ENCODE measurements at places on chromosomes 1 and 21.

DNA sequence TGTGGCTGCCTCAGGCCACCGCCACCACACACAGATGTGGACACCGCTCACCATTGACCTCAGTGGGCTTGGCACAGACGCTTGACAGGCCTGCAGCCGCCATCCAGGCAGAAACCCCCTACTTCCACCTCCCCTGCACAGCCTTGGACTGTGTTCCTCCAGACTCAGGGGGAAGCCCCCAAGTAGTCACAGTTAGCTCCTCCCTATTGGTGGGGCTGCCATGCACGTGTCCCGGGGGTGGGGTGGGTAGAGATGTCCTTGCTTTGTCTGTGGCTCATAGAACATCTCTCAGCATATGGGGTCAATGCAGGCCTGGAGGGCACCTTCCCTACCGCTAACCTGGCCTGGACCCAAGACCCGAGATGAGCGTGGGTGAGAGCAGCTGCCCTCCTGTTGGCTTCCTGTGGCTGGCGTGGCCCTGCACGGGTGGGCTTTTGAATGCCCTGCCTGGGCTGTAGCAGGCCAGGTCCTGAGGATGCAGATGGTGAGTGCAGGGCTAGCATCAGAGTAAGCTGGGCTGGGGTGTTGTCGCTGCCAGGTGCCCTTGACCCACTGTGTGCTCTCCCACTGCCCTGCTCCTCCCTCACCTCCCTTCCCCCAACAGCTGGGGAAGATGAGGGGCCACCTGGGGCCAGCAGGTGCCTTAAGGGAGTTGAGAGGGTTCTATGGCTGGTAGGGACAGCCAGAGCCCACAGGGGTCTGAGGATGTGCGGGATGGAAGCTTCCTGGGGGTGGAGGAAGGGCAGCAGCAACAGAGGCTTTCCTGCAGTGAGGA is 6.2 kb downstream of the CROCC start:
- DNase-seq: no peak

DNA sequence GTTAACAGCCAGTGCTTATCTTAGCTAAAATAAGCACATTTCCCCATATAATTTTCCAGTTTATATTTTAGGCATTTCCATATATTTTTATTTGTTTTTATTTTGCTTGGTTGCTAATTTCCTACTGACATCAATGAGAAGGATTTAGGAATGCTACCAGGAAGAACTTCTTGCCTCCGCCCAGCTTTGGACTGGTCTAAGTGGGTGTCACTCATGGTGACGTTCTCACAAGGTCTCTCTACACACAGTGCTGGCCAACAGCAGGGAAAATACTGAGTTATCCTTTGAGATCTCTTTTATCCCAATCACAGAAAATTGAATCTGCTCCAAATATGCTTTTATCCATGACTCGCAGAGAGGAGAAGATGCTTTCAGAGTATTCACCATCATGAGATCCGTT is 13.2 kb downstream of the MX1 start:
- DNase-seq: no peak

DNA sequence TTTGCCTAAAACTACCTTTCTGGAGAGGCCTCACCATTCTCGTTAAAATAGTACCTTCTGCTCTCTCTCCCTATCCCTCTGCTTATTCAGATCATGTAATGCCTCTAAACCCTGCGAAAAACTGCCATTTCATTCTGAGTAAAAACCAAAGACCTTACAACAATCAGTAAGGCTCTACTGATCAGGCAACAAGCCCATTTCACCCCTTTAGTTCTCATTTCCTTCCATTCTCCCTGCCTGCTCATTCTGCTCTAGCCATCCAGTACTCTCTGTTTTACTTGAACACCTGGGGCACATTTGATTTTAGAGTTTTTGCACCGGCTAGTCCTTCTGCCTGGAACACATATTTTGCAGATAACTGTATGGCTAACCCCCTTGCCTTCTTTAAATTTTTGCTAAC is 187.8 kb downstream of the COQ8A start:
- no peak for DNase-seq

GRCh38 chr1:226643177-226643576 is 94.6 kb downstream of the STUM start:
- DNase-seq: no peak

DNA sequence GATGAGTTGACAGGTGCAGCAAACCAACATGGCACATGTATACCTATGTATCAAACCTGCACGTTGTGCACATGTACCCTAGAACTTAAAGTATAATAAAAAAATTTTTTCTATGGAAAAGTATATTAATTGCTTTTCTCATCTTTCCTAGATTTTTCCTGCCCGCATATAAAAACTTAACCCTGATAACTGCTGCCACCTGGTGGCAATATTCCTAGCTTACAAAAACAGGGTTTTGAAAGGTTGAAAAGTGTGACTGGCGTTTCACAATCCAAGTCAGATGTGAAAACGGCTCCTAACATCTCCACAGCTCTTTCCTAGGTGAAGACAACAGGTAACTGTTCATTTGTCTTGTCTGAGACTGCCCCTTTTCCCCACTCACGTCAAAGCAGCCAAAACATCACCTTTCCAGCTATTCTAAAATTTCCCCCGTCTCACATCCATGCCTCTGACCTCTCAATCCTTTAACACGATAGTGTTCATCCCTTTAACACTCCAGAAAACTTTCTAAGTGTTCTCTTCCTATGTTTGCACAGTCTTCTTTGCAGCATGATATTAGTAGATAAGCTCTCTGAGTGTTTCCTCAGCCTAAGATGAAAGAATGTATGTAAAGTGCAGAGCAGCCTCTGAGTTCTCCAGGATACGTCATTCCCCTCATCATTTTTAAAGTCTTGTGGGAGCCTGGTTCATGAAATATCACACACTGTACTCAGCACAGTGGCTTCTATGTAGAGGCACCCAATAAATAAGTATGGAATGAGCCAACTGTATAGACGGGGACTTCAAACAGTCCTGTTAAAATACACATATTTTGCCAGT is 27.5 kb downstream of the OVGP1 start:
- DNase-seq: peak; percentile 61

GRCh38 chr1:151294742-151295462 is 12.8 kb downstream of the ZNF687 start:
- no peak for DNase-seq

- no peak for DNase-seq
Measured at GRCh38 chr1:2313651-2314261, 77.6 kb downstream of the MORN1 start.

DNA sequence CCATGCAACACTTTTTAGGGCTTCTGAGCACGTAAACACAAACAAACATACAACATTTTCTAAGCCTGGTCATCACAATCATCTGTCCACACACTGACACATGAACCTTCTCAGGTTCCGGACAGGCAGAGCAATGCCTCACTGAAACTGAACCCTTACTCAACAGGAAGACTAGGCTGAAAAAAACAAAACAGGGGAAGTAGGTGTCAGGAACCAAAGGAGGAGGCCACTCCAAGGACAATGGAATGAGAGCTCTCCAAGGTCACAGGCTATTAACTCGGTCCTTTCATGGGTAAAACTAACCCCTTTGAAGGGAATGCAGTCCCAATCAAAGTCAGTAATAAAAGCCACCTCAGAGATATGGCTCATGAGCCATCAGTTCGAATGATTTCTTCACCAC is 76.6 kb downstream of the FAM78B start:
- no peak for DNase-seq

- peak; percentile 54 for DNase-seq
Measured at GRCh38 chr1:7366286-7366954, 404.7 kb upstream of the VAMP3 start.

DNA sequence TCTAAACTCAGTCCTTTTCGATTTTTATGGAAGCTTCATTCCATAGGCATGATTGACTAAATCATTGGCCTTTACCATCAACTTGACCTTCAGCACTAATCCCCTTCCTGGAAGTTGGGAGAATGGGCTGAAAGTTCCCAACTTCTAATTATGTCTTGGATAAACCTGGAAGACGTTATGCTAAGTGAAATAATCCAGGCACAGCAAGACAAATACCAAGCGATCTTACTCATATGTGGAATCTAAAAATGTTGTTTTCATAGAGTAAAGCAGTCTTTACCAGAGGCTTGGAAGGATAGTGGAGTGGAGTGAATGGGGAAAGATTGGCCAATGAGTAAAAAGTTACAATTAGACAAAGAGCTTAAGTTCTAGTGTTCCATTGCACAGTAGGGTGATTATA is 1453.2 kb downstream of the PLA2G4A start:
- DNase-seq: no peak

GRCh38 chr1:202589190-202589930 is 120.9 kb downstream of the SYT2 start:
- DNase-seq: peak; percentile 33

DNA sequence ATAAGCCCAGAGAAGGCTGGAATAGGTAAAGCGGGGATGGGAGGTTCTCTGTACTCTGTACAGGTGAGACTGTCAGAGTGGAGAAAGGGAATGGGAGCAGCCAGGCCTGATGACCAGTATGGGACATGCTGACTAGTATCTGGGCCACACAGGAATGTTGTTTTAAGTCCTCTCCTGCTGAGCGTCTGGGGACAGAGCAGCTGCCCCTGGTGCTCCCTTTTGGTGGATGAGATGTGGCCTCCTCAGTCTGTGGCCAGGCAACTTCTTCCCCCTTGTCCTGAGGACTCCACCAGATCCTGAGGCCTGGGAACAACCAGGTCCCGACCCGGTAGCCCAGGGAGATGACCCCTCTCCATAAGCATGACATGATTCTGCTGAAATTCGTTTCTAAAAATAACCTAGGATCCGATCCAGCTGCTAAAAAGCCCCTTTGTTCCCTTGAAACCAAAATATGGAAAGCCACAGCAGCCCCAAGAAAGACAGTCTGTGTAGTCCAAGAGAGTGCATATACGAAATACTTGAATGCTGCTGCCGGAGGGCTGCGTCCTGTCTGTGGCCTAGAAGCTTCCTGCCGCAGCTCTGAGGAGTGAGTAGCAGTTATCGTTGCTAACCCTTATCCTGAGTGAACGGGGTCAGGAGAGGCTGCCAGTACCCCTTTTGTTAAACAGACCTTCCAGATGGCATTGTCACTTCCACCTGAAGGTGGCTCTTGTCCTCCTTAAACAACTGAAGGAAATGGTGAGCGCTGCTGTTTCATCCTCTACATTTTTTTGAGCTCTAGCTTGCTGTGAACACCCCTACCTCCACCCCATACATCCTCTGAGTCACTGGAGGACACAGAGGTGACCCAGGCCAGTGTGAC is 47.1 kb downstream of the ATP2B4 start:
- DNase-seq: no peak

DNA sequence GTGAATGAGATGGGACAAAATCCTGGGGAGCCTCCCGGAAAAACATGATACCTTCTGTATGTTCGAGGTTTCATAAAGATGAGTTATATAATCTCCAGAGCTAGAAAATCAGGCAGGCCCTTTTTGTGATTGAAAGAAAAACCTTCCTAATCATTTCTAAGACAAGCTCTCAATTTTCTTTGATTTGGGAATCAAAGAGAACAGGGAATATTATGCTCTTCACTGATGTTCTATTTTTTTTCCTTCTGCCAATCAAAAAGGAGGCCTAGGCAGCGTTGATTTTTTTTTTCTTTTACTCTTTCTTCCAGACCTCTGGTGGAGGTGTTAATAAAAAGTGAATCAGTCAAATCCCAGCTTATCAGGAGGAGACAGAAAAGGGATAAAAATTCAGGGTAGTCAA is 34.5 kb downstream of the DIRAS3 start:
- DNase-seq: no peak

GRCh38 chr1:166089804-166090203 is 77.0 kb downstream of the FAM78B start:
- DNase-seq: no peak

DNA sequence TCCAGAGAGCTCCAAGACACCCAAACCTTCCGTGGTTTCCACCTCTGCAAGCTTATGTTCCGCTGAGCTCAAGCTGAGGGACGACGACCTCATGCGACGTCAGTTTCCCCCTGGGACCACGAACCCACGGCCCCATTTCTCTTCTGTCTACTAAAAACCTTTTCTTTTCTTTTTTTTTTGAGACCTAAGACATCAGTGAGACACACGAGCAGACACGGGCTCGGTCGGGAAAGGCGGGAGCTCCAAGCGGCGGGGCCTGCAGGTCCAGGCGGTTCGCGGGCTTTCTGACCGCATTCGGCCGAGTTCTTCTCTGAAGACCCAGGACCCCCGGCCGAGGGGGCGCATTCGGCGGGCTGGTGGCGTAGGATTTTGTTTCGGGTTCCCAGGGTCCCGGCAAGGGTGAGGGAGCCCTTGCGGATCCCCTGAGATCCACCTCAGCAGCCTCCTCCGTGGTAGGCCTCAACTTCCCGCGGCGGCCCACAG is 402 bp downstream of the C21orf58 start:
- no peak for DNase-seq

- no peak for DNase-seq
Measured at GRCh38 chr1:3811595-3811911, 15.3 kb upstream of the LRRC47 start.
